ENCODE measurements at places on chromosomes 12 and 14. TPM values are rescaled to one million over a fixed set of nuclear protein-coding genes. Genes with fewer than 3 reads are reported as not detected.
A peak's percentile ranks its signal among the peaks of the same experiment; 100 is the strongest.

DNA sequence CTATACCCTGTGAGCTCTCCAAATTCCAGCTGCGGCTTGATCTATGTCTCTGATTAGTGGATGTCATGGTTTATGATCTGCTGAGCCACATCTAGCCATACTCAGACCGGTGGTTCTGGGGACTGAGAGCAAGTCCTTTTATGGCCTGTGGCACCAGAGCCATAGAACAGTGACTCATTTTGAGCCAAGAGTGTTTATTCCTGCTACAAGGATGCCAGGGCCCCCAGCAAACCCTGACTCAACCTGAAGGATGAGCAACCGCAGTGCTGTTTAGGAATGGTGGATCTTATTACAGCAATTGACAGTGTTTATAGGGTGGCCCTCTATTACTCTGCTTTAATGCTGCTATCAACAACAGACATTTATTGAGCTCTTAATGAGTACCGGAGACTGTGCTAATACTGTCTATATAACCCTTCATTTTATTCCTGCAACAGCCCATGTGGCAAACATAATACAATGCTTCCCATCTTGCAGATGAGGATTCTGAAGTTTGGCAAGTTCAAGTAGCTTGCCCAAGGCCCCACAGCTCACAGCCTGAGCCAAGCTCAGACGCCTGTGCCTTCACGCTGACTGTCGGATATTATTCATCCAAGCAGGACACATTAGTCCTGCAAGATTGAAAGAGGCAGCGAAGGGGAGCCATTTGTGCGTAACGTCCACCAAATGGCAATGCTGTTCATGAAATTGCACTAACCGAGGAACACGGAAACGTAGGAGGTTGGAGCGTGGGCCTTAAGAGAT lies 273.6 kb upstream of the PWP1 start:
- no peak for DNase-seq

MAP1LC3B2 gene
- total RNA-seq = 7.7 TPM

MYF6 gene
- not detected for total RNA-seq

DNA sequence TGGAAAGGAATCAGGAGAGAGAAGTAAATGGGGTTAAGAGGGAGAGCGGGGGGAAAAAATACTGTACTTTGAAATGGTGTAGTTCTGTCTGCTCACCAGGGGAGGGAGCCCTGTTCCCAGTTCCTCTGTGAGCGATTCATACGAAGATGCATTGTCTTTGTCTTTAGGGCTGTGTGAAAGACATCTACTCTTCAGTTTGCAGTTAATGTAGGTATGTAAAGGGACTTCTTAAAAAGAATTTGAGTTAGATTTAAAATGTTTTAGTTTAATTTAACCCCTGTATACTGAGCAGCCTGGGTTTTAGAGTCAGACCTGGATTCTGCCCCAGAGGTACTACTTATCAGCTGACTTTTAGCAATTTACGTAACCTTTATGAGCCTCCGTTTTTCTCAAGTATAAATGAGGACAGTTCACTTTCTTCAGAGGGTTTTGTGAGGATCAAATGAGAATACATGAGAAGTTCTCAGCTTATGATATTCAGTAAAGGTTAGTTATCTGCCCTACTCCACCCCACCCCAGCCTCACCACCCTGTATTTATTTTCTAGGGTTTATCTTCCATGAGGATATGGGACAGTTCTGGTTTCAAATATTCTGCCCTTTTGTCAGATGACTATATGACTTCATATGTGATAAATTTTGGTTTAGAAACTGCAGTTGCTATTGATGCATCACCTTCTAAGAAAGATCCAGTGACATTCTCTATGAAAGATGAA lies 82.5 kb upstream of the EVL start:
- DNase-seq = peak; percentile 72
